PC-3 (cell line): ENCODE measurements at places on chromosomes 7 and 10. TPM values are rescaled to one million over a fixed set of nuclear protein-coding genes. Genes with fewer than 3 reads are reported as not detected.

Gene ZNF716
- total RNA-seq: 0.06 TPM in 1 of 2 replicates, not detected in the other

Gene SPDYE1
- total RNA-seq: not detected in 2 replicates

Gene NPSR1
- total RNA-seq: not detected in 2 replicates

Gene HOXA2
- total RNA-seq: 0.07 and 1.8 TPM in 2 replicates

Gene EN2
- 2.3 and 2.4 TPM in 2 replicates for total RNA-seq

Gene OPALIN
- total RNA-seq: not detected in 2 replicates

Gene SPDYE9
- total RNA-seq: not detected in 2 replicates

Gene PRLHR
- total RNA-seq: not detected in 2 replicates

Gene ZNF138
- 4.1 and 10.9 TPM in 2 replicates for total RNA-seq

Gene AQP1
- total RNA-seq: 0.81 and 1.2 TPM in 2 replicates

Gene FAM180A
- total RNA-seq: not detected in 2 replicates

Gene TRIM74
- total RNA-seq: 0.23 TPM in 1 of 2 replicates, not detected in the other

Gene VPS26A
- total RNA-seq: 44.7 and 60.0 TPM in 2 replicates

Gene PDE6C
- total RNA-seq: not detected in 2 replicates
